ENCODE measurements at places on chromosomes 11 and 22.

DNA sequence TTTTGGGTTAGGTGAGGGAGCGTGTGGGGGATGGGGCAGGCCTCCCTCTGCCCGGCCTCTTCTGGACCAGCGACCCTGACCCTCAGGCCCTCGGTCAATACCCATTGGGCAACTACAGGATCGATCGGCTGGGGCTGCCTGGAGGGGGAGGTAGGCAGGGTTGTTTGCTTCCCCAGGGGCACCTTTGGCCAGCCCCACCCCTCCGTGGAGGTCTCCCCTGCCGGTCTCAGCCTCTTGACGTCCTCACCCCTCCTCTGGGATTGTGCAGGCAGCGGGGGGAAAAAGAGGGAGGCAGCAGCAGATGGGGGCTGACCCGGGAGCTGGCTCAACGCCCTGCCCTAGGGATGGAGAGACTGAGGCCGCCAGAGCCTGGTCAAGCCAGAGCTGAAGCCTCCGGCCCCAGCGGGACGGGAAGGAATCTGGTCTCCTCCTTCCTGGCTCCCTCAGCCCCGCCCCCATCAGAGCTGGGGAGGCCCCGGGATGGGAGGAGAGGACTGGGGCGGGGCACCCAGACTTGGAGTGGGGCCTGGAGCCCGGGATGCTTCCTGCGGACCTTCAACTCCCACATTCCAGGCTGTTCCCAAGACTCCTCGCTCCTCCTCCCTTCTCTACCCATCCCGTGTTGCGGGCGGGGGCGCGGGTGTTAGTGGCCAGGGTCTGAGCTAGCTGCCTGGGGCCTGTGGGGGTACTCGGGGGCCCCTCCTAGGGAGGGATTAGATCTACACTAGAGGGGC is 14.4 kb upstream of the CDC42EP1 start:
- no peak for DNase-seq

- no peak for DNase-seq
These were observed at the start of gene CRYBB1 for GRCh38 chr22:26617271-26618199. TSS of gene CRYBB1 (minus strand) at chr22:26618027. CDS start at chr22:26616319, 1,708 bp downstream.

DNA sequence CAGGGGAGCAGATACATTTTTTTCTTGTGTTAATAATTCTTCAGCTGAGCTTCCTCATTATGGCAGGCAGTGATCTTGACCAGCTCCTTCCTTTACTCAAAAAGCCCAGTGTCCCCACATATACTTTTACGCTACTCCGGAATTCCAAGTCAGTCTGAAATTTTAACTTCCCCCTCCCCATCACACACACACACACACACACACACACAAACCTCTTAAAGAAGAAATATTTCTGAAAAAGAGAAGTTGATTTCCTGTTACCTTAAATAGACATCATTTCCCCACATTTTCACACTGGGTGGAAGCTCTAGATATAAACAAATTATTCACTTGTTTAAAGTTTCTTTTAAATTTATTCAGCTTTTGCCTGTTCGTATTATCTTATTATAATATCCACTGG is 113.9 kb downstream of the DBX1 start:
- DNase-seq: no peak

DNA sequence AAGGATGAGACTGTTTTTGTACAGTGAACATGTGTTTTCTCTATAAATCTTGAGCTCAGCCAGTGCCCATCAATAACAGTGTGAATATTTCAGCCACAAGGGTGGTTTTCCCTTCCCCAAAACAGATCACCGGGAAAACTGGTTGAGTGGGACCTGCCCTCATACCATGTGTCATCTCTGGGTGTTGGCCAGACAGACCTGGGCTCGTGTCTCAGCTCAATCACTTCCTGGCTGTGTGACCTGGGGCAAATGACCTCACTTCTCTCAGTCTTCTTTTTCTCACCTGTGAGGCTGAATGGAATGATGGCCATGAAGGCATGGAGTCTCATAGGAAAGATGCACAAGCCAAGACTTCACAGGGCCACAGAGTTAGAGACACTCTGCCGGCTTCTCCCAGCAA is 74.7 kb downstream of the COMMD9 start:
- DNase-seq: no peak

- DNase-seq: no peak
These were observed 1.7 kb downstream of the UVRAG start for GRCh38 chr11:75816561-75817239.

GRCh38 chr11:82890936-82891335 is 9.3 kb downstream of the PRCP start:
- no peak for DNase-seq

GRCh38 chr11:8775332-8775731 is 92.7 kb downstream of the RPL27A start:
- DNase-seq: no peak

DNA sequence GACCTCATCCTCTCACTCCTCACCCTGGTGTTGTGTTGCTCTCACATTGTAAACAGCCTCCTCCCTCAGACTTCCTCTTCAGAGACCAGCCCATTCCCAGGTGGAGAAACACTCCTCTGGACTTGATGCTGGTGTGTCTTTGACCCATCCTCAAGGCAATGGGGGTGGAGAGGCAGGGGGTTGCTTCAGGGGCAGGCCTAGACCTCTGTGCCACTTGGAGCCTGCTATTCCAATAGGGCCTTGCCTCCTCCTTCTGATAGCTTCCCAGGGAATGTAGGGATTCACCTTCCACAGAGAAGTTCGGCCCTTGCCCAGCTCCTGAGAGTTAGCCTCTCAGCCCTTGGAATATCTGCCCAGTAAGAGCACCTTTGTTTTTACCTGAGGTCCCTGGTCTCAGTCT is 606.6 kb upstream of the CADM1 start:
- DNase-seq: no peak

GRCh38 chr11:35590412-35590811 is 27.8 kb upstream of the FJX1 start:
- DNase-seq: no peak

DNA sequence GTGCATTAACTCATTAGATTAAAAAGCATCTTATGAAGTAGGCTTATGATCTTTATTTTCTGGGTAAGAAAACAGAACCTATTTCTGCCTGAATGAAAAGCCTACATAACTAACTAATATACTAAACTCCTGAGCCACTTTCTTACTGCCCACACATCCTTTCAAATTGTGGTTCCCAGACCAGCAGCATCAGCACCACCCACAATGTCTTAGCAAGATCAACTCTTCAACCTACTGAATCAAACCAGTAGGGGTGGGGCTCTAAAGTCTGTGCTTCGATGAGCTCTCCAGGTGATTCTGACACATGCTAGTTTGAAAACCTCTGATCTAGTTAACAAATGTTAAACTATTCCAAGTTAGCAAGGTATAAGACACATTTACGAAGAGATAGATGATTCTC is 462.4 kb downstream of the DLG2 start:
- no peak for DNase-seq

- DNase-seq: no peak
These were observed 18.5 kb downstream of the ATL3 start for GRCh38 chr11:63652671-63653070.

- peak; percentile 4 for DNase-seq
These were observed 8.1 kb downstream of the TMA7B start for GRCh38 chr22:39967996-39968972.

DNA sequence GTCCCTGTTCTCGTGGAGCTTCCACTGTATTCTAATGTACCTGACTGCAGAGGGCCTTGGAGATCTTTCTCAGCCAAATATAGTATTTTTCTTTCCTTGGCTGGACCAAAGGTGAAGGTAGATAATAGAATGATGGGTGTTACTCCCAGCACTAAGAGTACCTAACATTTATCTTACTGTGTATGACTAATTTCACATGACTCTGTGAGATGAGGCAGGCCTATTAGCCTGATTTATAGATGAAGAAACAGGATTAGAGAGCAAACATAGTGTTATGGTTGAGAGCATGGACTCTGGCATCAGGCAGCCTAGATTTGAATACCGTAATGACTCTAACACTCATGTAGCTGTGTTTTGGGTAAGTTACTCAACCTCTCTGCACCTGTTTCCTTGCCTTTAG is 2.7 kb downstream of the ACO2 start:
- DNase-seq: no peak

GRCh38 chr11:15896026-15896425 is 460.3 kb downstream of the SOX6 start:
- DNase-seq: no peak

- DNase-seq: no peak
These were observed 856.4 kb downstream of the LRRC4C start for GRCh38 chr11:40602866-40603552.

- DNase-seq: no peak
These were observed 628 bp downstream of the LRP4 start for GRCh38 chr11:46917762-46918082.

DNA sequence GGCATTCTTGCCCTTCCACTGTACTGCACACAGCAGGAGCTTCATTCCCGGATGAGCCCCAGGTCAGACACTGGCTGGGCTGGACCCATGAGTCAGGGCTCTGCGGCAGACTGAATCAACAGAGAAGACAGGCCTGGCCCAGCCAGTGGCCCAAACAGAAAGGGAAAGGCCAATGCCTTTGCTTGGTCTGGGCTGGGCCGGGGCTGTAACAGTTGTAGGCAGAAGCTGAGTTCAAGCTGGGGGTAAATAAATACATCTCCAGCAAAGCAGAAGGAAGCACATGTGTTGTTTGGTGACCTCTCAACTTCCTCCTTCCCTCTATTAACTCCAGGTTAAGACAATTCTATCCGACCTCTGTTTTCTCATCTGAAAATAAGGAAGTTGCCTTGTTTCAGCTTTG is 1.8 kb upstream of the SMIM35 start:
- DNase-seq: no peak

DNA sequence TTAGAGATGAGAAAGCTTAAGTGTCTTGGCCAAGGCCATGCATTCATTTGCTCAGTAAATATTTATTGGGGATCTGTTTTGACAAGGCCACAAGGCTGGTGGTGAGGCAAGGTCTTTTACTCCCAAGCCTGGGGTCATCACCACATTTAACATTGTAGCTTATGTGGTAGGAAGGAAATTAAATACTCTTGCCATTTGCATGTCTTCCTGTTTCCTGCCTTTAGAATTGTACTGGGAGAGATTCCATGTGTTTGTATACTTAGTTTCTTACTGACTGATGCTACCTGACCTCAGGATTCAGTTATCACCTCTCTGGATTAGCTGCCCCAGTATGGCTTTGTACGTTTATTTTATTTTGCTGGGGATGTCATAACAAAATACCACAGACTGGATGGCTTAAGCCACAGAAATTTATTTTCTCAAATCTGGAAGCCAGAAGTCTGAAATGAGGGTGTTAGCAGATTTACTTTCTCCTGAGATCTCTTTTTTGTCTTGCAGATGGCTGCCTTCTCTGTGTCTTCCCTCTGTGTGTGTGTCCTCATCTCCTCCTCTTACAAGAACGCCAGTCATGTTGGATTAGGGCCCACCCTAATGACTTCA is 44.8 kb downstream of the SPECC1L start:
- no peak for DNase-seq

- no peak for DNase-seq
These were observed 54.4 kb upstream of the GRK2 start for GRCh38 chr11:67211656-67212436.

GRCh38 chr22:35477911-35478582 is 62.6 kb upstream of the RASD2 start:
- no peak for DNase-seq

- DNase-seq: no peak
These were observed 295.3 kb upstream of the CNTN5 start for GRCh38 chr11:98725471-98725870.

- no peak for DNase-seq
These were observed 435.6 kb downstream of the ETS1 start for GRCh38 chr11:128151780-128152179.

GRCh38 chr22:26725012-26725676 is 67.8 kb downstream of the MIAT start:
- DNase-seq: no peak

DNA sequence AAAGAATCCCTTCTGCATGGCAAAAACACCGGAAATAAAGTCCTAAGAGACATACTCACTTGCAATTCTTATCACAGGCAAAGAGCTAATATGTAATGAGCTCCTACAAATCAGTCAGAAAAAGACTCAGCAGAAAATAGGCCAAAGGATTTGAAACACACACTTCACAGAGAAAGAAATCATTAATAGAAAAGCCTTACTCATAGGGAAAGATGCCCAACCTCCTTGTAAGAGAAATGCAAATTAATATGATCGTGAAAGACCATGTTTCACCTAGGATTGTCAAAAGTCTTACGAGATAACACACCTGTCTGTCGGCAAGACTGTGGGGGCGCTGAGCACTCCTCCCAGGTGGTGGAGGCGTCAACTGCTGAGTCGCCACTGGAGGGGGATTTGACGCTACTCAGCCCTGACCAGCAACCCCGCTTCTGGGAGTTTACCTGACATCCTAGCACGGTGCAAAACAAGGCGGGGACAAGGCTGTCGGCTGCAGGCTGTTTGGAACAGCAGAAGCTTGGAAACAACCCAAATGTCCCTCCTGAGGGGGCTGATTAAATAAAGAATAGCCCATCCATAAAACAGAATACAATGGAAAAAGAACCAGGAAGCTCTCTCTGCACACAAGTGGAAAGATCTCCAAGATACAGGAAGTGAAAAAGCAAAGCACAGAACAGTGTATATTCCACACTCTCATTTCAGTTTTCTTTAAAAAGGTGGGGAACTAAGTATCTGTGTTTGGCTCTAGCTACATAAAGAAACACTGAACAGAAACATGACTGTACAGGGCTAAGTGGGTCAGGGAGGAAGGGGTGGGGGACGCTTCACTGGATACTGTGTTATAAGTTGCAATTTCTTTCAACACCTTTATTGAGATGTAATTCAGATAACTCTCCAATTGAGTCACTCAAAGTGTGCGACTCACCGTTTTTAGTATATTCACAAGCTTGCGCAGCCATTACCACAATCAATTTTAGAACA is 11.5 kb downstream of the CSNK1E start:
- DNase-seq: no peak

- DNase-seq: no peak
These were observed 4.0 kb upstream of the IFITM5 start for GRCh38 chr11:303363-303762.

GRCh38 chr11:47185305-47186075 is 744 bp downstream of the PACSIN3 start:
- no peak for DNase-seq

DNA sequence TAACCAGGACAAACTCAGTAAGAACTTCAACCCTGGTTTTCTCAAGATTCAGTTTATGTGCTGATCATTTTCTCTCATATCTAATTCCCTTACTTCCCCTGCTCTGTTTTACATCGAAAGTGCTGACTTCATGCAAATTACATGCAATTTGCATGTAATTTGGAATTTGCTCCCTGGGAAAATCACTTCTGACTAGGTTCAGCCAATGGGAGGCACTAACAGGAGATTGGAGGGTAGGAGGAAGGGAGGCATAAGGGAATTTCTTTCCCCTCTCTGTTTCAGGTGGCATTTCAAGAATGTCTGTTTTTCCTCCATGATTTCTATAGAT is 363.3 kb upstream of the CCDC90B start:
- DNase-seq: peak; percentile 92

- DNase-seq: no peak
These were observed 112.5 kb upstream of the TP53AIP1 start for GRCh38 chr11:129055196-129055595.

- no peak for DNase-seq
These were observed 28.9 kb downstream of the SLC22A12 start for GRCh38 chr11:64619811-64620380.

- DNase-seq: no peak
These were observed 72.6 kb upstream of the GRAMD1B start for GRCh38 chr11:123357353-123357989.

- DNase-seq: peak; percentile 24
These were observed 16.2 kb upstream of the LDLRAD3 start for GRCh38 chr11:35927682-35928081.

- no peak for DNase-seq
These were observed 143.2 kb upstream of the TRPC6 start for GRCh38 chr11:101726988-101727387.
